ENCODE measurements at places on chromosomes 6 and 20.

GRCh38 chr6:43347444-43347843 lies 22.0 kb downstream of the ZNF318 start:
- no peak for DNase-seq

GRCh38 chr6:147297663-147298316 lies 93.6 kb downstream of the STXBP5 start:
- DNase-seq = no peak

- DNase-seq = no peak
These were observed 445.8 kb downstream of the HTR1B start for GRCh38 chr6:77017537-77017936.

- DNase-seq = no peak
These were observed 19.1 kb upstream of the ZDHHC14 start for GRCh38 chr6:157361886-157362285.

GRCh38 chr20:57970856-57971255 lies 257.6 kb downstream of the ANKRD60 start:
- DNase-seq = no peak

DNA sequence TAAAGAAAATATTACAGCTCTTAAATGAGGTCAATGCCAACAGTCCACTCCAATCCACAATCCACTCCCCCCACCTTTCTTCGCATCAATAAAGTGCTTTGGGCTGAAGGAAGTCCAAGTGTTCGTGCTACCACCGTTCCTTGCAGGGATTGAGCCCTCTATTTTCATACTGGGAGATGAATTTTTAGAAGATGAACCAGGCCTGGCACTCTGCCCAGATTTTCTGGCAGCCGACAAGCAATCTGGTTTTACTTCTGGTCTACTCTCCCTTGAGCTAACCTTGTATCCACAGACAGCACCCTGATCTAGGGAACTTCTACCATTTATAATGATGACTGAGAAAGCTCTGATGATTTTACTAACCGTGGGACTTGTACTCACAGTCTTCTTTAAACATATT lies 72.3 kb downstream of the BTBD9 start:
- peak; percentile 82 for DNase-seq

GRCh38 chr6:154251116-154251515 lies 105.5 kb downstream of the IPCEF1 start:
- DNase-seq = no peak

DNA sequence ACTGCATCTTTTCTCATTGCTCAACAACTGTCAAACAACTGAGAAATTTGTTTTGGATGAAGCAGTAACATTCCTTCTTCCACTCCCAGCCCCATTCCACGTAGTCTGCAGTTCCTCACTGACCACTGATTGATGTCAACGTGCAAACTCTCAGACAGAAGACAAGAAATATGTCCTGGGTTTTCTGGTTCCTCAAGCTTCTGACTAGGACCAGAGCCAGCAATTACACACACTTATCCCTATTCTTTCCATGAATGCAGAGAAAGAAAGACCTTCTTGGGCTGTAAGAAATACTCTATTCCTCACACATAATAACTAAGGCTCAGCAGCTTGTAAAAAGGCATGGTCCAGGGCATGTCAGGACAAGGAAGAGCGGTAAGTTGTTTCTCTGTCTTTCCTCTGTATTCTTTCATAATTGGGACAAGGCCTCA lies 790.1 kb upstream of the SLC35B3 start:
- DNase-seq = no peak

DNA sequence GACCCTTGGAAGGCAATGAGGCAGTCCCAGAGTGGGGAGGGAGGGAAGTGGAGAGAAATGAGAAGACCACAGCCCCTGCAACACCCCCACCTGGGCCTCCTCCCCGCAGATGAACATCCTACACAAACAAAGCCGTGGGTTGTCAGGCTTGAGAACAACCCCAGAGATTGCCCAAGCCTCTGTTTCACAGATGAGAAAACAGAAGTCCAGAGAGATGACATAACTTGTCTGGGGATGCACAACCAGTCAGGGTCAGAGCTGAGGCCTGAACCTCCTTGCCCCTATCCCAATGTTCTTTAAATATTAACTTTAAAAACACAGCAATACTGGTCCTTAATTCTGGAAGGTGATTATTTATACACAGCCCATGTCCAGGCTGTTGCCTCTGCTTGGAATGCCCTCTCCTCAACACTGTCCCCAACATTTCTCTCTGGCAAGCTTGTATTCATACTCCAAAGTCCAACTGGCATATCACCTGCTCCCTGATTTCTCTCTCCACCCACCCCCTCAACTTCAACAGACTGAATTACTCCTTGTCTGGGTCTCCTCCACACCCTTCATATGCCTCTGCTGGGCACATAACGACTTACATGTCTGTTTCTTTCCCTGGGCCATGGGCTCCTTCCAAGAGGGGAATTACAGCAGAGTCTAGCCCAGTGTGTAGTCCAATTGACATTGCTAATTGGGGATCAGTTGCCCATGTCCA lies 135.5 kb upstream of the LRFN2 start:
- DNase-seq = peak; percentile 59

GRCh38 chr20:59103573-59103972 lies 60.0 kb upstream of the ZNF831 start:
- no peak for DNase-seq

GRCh38 chr6:85136310-85136709 lies 313.6 kb upstream of the NT5E start:
- no peak for DNase-seq

DNA sequence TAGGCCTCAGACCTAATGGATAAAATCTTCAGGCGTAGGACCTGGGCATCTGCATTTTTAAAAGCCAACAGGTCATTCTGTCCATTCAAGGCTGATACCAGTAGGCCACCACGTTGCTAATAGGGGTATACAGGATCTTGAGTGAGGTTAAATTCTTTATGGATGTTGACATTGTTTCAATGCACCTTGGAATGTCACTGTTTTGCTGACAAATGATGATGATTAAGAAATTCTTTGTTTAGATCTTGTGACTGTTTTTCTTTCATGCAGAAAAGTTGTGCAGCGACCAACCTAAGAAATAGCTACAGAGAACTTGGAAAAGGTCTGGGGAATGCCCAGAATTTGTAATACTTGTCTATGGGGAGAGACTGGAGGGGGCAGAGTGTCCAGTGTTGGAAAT lies 101.1 kb upstream of the CLDN20 start:
- no peak for DNase-seq

- DNase-seq = no peak
These were observed 473.0 kb downstream of the BCKDHB start for GRCh38 chr6:80579391-80580023.

GRCh38 chr20:34300809-34301586 lies 2.2 kb downstream of the AHCY start:
- no peak for DNase-seq

All from skeletal muscle cell (primary cell).